RPMI7951 (cell line): ENCODE measurements at places on chromosomes 6 and 20. TPM values are rescaled to one million over a fixed set of nuclear protein-coding genes. Genes with fewer than 3 reads are reported as not detected.

The PGC gene
- total RNA-seq = not detected in 2 replicates

- no peak for DNase-seq
Measured at GRCh38 chr6:135395136-135395535, 102.4 kb downstream of the AHI1 start.

DNA sequence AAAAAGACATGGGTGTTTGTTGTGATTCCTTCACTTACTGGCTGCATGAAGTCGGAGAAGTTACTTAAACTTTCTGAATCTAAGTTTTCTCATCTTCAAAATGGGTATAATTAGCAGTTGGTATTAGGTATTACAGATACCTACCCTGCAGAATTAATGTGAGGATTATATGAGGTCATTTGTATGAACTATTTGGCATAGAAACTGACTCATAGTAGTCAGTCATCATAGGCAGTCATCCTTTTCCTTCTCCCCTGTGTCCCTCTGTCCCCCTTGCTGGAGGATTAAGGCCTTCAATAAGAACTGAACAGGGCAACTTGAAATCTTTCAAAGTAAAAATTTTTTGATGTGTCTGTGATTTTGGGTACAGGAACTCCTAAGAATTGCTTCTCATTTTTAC lies 26.3 kb downstream of the RALGAPB start:
- no peak for DNase-seq

The POLR3F gene
- total RNA-seq = 28.7 and 29.7 TPM in 2 replicates

The RFX6 gene
- total RNA-seq = not detected in 2 replicates

The FAM162B gene
- total RNA-seq = not detected in 2 replicates

DNA sequence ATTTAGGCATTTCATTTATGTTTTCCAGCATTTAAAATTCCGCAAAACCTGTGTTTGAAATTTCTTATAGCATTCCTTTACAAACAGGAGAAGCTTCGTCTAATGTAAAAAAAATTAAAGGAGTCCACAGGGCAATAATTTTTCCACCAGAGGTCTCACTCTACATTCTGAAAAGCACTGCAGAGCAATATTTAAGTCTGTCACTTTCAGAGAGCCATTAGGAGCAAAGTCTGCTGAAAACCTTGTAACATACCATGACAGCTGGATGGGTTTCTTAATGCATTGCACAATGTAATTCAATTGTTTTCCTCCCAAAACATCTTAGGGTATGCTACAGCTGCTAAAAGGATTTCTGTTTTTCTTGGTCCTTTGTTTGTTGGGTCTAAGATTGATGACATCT lies 18.0 kb downstream of the BAG2 start:
- peak; percentile 42 for DNase-seq

- DNase-seq = no peak
Measured at GRCh38 chr6:132100388-132100990, 149.3 kb upstream of the CCN2 start.

DNA sequence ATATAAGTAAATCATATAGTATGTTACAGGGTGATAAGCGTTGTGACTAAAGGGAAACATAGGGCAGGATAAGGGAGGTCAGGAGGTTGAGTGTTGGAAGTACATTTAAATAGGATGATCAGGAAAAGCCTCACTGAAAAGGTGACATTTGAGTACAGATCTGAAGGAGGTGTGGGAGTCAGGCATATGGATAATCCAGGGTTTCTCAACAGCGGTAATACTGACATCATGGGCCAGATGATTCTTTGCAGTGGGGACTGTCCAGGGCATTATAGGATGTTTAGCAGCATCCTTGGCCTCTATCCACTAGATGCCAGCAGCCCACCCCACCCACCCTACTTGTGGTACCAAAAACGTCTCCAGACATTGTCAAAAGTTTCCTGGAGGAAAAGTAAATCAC lies 292.6 kb upstream of the PREP start:
- no peak for DNase-seq

The MTRF1L gene
- total RNA-seq = 19.7 and 25.0 TPM in 2 replicates

DNA sequence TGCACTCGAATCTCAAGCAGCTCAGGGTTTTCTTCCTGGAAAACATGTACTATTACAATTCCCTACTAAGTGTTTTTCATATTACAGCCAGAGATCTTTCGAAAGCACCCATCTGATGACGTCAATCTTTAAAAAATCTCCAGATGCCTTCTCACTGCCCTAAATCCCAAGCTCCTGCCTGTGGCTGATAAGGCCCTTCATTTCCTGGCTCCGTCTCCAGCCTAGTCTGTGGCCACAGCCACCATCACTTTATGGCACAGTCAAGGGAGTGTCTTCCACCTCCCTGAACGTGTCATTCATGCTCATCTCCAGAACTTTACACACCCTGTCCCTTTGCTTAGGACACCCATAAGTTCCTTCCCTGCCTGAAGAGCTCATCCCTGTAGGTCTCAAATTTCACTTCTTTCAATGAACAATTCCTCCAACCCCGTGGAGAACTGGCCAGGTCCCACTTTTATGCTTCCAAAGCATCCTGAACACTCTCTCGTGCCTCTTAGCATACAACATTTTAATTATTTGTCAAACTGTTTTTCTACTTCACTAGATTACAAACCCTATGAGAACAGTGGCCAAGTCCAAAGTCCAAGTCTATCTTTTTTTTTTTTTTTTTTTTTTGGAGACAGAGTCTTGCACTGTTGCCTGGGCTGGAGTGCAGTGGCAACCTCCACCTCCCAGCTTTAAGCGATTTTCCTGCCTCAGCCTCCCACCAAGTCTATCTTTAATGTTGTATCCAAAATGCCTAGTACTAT lies 106.1 kb upstream of the AGPAT4 start:
- DNase-seq = peak; percentile 23

DNA sequence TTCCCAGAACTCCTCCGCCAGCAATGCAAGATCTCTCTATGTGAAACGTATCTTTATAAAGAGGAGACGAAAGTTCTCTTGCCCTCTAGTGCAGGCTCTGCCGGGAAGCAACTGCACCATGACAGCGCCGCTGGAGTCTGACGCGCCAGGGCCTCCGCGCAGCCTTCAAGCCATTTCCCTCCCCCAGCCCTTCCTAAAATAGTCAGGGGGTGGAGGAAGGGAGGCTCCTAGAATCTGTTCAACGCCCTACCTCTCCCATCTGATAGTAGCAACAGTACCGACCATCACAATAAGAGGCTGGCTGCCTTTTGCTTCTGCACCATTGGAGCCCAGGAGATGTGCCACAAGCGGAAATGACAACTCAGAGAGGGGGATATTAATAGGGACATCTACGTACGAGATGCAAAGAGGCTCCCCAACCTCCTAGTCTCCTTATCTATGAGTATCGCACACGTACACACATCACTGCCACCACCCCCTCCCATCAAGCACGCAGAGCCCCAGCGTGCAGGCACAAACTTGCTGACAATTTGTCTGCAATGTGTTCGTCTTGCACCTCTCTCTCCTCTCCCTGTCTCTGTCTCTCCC lies 1.0 kb downstream of the SYNE1 start:
- peak; percentile 41 for DNase-seq

- no peak for DNase-seq
Measured at GRCh38 chr6:124339610-124340334, 536.1 kb downstream of the NKAIN2 start.

GRCh38 chr20:53208110-53208832 lies 236.1 kb downstream of the TSHZ2 start:
- no peak for DNase-seq

GRCh38 chr6:132334521-132334885 lies 66.8 kb downstream of the MOXD1 start:
- DNase-seq = no peak

DNA sequence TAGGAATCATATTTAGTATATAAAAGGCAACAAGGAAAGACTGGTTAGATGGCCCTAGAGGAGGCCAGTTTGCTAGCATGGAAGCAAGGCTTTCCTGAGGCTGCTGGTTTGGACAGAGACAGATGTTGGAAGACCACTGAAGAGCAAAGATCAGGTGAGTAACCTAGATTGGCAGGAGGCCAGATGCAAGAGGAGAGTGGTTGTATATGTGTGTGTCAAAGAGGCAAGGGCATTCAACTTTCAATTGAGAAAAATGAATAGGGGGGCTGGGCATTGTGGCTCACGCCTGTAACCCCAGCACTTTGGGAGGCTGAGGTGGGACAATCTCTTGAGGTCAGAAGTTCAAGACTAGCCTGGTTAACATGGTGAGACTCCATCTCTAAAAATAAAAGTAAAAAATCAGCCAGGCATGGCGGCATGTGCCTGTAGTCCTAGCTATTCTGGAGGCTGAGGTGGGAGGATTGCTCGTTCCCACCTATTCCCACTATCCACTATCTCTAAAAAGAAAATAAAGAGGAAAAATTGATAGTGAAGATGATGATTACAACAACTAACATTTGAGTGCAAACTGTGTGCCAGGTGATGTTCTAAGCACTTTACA lies 79.8 kb downstream of the PRDM1 start:
- DNase-seq = peak; percentile 83

GRCh38 chr6:20403766-20404640 lies 2.3 kb downstream of the E2F3 start:
- DNase-seq = no peak

- no peak for DNase-seq
Measured at GRCh38 chr6:170124836-170125235, 166.0 kb downstream of the DLL1 start.

DNA sequence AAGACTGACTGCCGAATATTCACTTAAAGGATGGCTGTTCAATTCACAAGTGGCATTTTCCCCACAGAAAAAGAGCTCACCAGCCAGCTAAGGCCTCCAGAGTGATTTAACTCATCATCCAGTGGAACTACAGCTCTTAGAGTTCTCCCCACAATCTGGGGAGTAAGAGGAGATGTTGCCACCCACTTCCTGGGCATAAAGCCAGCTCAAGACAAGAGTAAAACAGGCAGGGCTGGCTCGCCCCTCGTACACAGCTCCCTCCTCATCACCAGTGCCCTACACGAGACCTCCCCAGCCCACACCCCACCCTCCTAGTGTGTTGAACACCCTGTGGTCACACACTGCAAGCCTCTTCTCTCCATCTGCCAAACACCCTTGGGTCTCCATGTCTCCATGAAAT lies 47.2 kb upstream of the IPCEF1 start:
- peak; percentile 84 for DNase-seq

GRCh38 chr6:77055711-77056110 lies 407.6 kb downstream of the HTR1B start:
- DNase-seq = no peak

GRCh38 chr6:167798453-167798852 lies 28.3 kb upstream of the AFDN start:
- no peak for DNase-seq

The BAG2 gene
- 14.8 and 18.3 TPM in 2 replicates for total RNA-seq

- DNase-seq = no peak
Measured at GRCh38 chr6:148891405-148891783, 144.6 kb downstream of the UST start.

- no peak for DNase-seq
Measured at GRCh38 chr6:67687396-67687795, 947.7 kb upstream of the ADGRB3 start.

GRCh38 chr6:128005009-128005408 lies 104.2 kb upstream of the THEMIS start:
- peak; percentile 23 for DNase-seq

DNA sequence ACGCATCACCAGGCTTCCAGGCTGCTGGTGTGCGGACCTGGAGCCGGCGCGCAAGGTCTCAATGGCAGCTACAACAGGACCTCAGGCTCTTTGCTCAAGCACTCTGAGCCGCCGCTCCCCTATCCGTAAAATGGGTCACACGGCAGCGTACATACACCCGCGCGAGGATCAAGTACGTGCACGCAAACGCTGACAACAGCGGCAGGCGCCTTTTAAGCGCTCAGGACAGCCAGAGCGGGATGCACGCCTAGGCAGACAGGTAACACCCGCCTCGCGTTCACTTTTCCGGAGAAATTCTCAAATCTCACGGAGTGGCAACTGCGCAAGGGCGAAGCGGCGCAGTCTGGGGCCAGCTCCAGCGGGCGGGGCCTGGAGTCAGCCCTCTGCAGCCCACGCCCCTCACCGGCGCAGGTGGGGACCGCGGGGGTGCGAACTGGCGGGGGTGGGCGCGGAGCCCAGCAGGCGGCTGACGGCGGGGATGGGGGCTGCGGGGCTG lies 535 bp downstream of the EXOC2 start:
- DNase-seq = peak; percentile 51

DNA sequence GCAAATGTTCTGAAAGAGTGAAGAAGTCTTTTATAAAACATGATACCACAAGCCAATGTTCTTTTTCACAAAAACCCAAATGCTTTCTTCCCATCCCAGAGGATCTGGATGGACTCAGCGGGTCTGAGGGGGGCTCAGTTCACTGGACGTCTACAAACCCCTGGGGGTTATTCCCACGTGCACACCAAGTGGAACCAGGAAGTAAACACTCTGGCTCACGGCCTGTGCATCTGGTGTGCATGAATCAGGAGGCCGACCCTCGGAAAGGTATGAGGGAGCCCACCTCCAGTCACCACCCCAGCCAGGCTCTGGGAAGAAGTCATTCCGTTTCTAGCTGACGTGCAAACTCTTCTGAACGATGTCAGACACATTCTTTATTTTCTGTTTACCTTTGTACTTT lies 252.2 kb downstream of the DLL1 start:
- DNase-seq = no peak

- peak; percentile 66 for DNase-seq
Measured at GRCh38 chr20:44701118-44701857, 13.9 kb upstream of the CCN5 start.

GRCh38 chr20:10662661-10663458 lies 10.9 kb downstream of the JAG1 start:
- DNase-seq = no peak

- DNase-seq = no peak
Measured at GRCh38 chr6:109103942-109104341, 8.6 kb downstream of the CEP57L1 start.

GRCh38 chr6:116436586-116436985 lies 24.6 kb upstream of the CALHM6 start:
- DNase-seq = no peak

The CCDC28A gene
- total RNA-seq = 18.7 and 25.7 TPM in 2 replicates

GRCh38 chr6:117007659-117008058 lies 130.6 kb downstream of the RFX6 start:
- DNase-seq = no peak

GRCh38 chr6:165186441-165187205 lies 122.8 kb downstream of the C6orf118 start:
- no peak for DNase-seq

The EBF4 gene
- 0.10 TPM in 1 of 2 replicates, not detected in the other for total RNA-seq

The MEI4 gene
- not detected in 2 replicates for total RNA-seq
